ENCODE measurements at places on chromosomes 2 and 18. TPM values are rescaled to one million over a fixed set of nuclear protein-coding genes. Genes with fewer than 3 reads are reported as not detected.
A peak's percentile ranks its signal among the peaks of the same experiment; 100 is the strongest.

GRCh38 chr18:56381196-56381595 is 257.2 kb downstream of the TXNL1 start:
- no peak for DNase-seq

DNA sequence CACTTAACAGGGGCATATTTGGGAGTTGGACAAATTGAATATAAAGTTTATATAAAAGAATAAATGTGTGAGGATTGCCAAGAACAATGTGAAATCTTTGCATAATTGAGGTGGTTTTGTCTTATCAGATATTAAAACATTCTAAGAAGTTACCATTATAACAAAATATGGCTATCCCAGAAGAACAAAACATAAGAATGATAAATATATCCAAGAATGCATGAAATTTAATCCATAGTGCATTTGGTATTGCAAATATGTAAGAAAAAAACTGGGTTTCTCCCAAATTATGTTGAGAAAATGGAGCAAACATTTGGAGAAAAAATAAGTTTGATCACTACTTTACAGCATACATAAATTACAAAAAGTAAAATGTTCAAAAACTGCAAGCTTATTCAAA is 562.4 kb downstream of the RNF144A start:
- DNase-seq, result no peak

GRCh38 chr18:9441061-9441460 is 34.3 kb upstream of the RALBP1 start:
- no peak for DNase-seq

DNA sequence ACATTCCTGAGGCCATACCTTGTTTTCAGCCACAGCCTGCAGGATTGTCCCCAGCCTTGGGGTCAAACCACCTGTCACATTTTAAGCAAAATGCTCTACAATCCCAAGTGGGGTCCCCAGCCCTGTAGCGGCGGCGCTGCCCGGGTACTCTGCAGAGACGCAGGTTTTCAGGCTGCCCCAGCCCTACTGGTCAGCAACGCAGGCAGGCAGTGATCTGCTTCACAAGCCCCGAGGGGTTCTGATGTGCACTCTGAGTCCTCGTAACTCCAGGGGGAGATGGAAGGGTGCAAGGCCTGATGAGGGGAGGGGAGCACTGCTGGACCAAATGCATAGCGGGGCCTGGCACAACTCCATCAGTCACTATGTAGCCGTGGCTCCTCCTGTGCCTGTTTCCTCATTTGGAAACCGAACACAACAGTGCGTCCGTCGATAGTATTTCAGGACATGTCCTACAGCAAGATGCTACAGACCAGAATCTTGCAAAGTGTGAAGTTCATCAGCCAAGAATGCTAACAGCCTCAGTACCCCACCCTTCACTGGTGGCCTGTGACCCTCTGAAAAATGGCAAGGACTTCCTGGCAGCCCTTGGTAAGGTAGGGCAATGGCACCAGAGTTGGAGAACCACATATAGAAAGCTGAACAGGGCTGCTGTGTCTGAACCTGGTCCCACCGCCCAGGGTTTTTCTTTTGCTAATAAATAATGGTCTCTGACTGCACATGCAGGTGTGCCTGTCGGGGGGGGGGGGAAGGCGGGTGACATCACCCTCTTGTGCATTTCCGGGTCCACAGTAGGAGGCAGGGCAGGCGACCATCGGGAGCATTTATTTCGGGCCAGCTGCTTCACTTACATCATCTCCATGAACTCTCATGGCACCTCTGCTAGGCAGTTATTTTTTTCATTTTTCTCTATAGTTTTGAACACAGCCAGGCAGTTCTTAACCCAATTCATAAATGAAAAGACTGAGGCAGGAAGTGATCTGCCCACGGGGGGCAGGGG is 50.6 kb upstream of the TFCP2L1 start:
- DNase-seq, result peak; percentile 32

GRCh38 chr2:139684286-139684860 is 904.2 kb upstream of the NXPH2 start:
- no peak for DNase-seq

DNA sequence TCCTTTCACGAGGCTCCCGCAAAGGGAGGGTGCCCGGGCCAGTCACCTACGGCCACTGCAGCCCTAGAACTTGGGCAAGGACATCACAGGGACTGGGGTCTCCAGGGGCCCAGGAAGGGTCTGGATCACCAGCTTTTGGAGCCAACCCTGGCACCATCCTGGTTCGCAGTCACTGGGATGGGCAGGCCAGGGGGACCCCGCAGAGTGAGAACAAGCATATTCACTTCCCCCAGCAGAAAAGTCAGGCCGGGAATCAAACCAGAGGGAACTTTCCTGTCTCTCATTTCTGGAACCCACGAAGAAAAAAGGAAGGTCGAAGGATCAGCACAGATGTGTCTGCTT is 15.4 kb downstream of the SMAD7 start:
- DNase-seq, result no peak

GRCh38 chr2:156437272-156437930 is 1.2 kb downstream of the GPD2 start:
- DNase-seq, result no peak

GRCh38 chr18:58139459-58140386 is 95.7 kb downstream of the NEDD4L start:
- DNase-seq, result no peak

DNA sequence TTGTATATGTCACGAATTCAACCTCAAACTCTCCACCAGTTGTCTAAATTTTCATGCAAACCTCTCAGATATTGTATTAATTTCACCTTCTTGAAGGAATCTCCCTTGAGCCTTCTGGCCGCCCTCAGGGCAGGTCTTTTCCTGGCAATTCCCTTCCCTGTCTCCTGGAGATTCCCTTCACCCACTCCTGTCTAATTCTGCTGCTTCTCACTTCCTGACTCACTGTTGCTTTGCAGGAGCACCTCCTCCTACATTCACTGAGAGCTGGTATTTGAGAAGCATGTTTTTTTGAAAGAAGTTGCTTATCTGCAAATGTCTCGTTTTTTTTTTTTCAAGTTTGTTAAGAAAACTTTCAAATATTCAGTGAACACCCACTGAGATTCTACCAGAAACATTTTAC is 79.9 kb upstream of the OTOS start:
- DNase-seq, result no peak

DNA sequence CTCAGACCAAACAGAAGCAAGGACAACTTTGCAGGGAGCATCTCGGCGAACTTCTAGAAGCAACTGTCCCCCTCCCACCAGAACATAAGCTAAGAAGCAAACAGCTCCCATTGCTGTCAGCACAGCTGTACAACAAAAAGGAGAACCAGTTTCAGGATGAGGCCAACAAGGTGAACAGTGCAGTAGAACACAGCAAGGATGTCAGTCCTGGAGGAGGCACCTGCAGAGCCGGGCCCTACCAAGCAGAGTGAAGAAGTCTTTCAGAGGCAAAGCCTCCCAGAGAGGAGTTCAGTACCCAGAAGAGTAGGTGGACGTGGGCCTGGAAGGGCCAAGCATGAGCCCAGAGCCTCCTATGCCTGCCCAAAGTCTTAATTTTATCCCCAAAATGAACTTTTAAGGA is 1.0 kb downstream of the PASK start:
- DNase-seq, result no peak

- no peak for DNase-seq
These were observed 214.5 kb downstream of the TMEM182 start for GRCh38 chr2:102975996-102976975.

MGAT4A gene
- 89.5 TPM for total RNA-seq

TRIM43 gene
- total RNA-seq, result not detected

ASXL2 gene
- total RNA-seq, result 7.3 TPM

PPP1CB gene
- 143 TPM for total RNA-seq

FSHR gene
- not detected for total RNA-seq

KLHL30 gene
- not detected for total RNA-seq

Data from dermis blood vessel endothelial cell (primary cell).